Endodermal cell (in vitro differentiated cells): ENCODE measurements at places on chromosomes 12 and 14.

DNA sequence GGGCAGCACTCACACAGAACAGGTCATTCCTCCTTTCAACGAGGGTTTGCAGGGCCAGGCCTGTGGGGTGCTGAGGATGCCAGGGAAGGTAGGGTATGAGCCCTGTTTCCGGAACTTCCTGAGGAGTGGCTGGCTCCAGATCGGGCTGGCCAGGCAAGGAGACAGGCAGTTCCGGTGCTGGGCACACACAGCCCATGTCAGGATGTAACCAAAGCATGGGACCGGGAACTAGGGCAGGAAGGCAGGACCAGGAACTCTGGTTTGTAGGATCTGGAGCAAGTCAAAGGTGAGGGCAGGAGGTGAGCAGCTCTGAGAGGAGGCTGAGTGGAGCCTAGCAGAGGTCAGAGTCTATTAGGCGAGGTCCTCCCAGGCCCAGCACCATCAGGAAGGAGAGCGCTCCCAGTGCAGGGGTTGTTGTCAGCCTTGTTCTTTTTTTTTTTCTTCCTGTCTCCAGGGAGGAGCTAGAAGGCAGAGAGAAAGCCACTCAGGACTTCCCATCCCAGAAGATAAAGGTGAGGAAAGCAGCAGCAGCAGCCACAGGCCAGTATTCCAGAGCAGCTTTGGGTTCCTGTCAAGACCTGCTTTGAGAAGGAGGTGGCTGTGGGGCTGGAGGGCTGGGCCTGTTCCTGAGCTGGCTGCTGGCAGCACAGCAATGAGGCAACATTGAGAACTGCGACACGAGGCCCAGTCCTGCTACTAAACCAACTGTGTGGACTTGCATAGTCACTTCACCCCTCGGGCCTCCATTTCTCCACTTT, 49.0 kb upstream of the PTGR2 start:
- peak; percentile 77 for DNase-seq

DNA sequence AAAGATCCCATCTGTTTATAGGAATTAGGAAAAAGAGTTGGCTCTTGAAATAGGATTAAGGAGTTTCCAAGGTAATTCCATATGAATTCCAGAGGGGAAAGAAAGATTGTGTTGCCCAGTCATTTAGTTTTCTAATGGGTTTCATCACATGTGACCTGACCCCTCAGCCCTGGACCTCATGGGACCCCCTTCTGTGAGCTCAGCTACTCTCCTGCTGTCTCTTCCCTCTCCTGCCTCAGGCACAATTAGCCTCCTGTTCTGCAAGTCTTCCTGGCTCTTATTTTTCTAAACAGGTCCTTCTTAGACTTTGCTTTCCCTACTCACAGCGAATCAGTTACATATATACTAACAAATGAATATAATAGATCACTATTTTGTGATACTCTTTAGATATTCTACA, 237.7 kb downstream of the TRHDE start:
- no peak for DNase-seq

DNA sequence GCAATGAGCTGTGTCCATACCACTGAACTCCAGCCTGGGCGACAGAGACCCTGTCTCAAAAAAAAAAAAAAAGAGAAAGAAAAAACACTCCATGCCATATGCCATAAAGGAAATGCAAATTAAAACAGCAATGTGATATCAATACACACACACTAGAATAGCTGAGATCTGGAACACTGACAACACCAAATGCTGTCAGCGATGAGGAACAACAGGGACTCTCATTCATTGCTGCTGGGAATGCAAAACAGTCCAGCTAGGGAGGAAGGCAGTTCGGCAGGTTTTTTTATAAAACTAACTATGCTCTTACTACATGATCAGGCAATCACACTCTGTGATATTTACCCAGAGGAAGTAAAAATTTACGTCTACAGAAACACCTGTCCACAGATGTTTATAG, 3.4 kb upstream of the ABCB9 start:
- no peak for DNase-seq

GRCh38 chr14:36591482-36591881, 9.1 kb upstream of the NKX2-8 start:
- no peak for DNase-seq

GRCh38 chr12:61384511-61384910, 875.7 kb upstream of the USP15 start:
- no peak for DNase-seq

GRCh38 chr14:44804391-44804790, 157.4 kb downstream of the KLHL28 start:
- DNase-seq: no peak

DNA sequence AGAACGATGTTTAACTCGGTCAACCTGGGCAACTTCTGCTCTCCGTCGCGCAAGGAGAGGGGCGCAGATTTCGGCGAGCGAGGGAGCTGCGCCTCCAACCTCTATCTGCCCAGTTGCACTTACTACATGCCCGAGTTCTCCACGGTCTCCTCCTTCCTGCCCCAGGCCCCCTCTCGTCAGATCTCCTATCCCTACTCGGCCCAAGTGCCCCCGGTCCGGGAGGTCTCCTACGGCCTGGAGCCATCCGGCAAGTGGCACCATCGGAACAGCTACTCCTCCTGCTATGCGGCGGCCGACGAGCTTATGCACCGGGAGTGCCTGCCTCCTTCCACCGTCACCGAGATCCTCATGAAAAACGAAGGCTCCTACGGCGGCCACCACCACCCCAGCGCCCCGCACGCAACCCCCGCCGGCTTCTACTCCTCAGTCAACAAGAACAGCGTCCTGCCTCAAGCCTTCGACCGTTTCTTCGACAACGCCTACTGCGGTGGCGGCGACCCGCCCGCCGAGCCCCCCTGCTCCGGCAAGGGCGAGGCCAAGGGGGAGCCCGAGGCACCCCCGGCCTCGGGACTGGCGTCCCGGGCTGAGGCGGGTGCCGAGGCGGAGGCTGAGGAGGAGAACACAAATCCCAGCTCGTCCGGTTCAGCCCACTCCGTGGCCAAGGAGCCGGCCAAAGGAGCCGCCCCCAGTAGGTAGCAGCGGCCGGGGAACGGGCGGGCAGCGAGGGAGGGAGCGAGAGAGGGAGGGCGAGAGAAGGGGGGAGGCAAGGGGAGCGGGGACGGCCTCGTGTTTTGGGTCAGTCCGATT, 513 bp downstream of the HOXC11 start:
- peak; percentile 84 for DNase-seq

GRCh38 chr14:80304125-80304766, 92.9 kb upstream of the DIO2 start:
- DNase-seq: no peak

DNA sequence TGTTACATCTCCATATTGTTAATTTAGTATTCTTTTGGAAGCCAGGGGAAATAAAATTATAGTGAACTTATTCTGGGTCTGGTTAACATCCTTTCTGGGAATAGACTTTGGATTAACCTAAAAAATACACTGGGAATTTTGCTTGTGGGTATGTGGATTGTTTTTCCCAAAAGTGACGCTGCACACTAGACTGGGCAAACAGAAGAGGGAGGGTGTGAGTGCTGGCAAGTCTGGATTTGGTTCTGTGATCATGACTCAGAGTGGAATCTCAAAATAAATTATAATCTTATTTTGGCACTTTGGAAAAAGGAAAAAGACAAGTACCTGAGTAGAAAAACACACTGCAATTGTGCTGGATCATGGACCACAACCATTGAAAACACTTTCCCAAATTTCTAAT, 15.2 kb upstream of the LUM start:
- DNase-seq: no peak

DNA sequence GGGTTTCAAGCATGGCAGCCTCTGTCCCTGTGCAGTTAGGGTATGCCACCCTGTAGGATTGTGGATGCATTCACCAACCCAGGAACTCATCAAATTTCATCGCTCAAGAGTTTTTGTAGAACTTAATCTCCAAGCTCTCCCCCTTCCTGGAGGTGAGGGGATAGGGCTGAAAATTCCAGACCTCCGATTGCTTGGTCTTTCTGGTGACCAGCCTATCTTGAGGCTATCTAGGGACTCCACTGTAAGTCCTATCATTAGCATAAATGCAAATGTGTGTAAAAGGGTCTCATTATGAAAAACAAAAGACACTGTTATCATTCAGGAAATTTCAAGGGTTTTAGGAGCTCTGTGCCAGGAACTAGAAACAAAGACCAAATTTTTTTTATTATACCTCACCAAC, 244.0 kb downstream of the DUSP6 start:
- DNase-seq: no peak

DNA sequence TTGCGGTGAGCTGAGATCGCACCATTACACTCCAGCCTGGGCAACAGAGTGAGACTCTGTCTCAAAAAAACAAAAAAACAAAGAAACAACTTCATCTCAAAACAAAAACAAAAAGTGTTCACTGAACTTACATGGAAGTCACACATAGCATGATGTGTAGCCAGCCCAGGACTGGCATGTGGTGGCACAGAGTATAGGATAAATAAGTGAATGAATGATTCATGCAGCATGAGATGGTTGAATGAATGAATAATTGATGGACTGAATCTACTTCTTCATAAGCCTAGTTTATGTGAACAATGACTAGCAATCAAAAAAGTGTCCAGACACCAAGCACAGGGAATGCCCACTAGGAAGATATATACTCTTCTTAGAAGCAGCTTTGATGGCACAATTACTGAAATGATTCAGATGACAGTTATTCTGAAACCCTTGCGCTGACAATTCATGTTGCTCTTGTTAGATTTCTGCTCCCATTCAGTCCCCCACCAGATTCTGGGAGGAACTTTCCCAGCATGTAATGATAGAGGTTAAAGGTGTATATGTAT, 31.6 kb upstream of the SERPINA6 start:
- DNase-seq: no peak

GRCh38 chr14:69712599-69713088, 54.3 kb upstream of the SRSF5 start:
- DNase-seq: peak; percentile 86

- DNase-seq: no peak
These were observed 11.9 kb downstream of the KRT8 start for GRCh38 chr12:52892974-52893373.

- DNase-seq: no peak
These were observed 642.2 kb downstream of the DIO2 start for GRCh38 chr14:79569072-79569471.

DNA sequence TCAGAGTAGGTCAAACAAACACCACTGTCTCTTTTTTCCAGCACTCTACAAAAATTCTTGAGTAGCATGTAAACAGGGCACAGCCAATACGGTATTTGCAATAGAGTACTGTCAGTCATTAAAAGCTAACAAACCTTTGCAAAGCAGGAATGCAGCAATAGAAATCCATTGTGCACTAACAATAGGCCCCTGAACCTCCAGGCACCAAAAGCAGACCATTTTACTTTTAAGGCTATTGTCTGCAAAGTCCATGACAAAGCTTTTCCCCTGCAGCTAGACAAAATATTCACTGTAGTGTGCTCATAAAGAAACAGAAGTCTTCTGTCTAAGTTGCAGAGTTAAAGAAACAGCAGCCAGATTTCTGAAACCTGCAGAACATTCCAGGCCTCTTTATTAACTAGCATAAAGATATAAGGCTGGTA, 191.9 kb downstream of the SOX5 start:
- no peak for DNase-seq

GRCh38 chr12:16076557-16076956, 165.4 kb downstream of the DERA start:
- DNase-seq: peak; percentile 72

DNA sequence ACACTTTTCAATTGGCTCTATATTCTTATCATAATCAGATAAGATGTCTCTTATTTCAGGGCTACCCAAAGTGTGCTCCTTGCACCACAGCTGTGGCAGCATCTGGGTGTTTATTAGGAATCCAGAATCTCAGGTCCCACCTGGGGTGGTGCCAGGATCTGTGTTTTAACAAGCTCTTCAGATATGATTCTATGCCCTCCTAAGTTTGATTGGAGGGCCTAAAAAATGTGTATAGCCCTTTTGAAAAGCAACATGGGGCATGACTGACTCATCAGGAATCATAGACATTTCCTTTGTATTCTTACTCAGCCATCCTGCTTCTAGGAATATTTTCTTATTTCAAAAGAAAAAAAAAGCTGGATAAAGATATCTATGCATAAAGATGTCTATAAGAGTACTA, 103.1 kb downstream of the HELB start:
- DNase-seq: no peak

GRCh38 chr14:85607651-85608081, 77.7 kb downstream of the FLRT2 start:
- DNase-seq: no peak

DNA sequence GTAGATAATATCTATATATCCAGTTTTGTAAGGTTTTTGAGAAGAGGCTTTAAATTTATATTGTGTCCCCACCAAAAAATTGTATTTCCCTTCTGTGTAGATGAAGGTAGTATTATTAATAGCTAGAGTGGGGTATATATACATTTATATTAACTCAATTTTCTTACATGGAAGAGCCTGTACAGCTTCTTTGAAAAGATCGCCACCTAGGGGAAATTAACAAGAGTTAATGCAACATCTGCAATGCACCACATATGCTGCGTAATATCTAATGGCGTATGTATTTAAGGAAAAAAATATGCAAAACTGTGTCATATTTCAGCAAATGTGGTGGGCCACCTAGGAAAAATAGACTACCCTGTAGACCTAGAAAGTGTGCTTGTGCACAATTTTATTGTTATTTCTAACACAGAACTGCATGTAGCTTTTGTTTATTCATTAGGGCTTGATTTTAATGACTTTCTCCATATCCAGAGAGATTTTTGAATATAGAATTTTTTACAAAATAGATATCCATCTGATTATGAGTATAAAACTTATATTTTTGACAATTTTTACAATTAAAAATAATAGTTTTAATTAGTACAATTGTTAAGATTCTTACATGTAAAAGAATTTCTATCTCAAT, 14.0 kb downstream of the CCER1 start:
- DNase-seq: no peak

DNA sequence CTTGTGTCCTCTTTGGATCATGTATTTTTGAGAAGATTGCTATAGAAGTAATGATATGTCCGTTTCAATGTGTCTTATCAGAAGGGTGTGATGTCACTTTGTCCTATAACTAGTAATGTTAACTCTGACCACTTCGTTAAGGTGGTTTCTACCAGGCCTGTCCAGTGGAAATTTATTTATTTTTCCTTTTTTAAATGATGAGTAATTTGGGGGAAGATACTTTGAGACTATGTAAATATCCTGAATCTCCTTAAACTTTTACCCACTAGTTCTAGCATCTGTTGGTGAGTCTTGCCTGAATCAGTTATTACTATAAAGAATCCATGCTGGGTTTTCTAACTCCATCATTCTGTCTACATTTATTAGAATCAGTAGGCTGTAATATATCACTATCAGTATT, 15.3 kb downstream of the EP400 start:
- no peak for DNase-seq
